ENCODE measurements at places on chromosomes 12 and 14.

DNA sequence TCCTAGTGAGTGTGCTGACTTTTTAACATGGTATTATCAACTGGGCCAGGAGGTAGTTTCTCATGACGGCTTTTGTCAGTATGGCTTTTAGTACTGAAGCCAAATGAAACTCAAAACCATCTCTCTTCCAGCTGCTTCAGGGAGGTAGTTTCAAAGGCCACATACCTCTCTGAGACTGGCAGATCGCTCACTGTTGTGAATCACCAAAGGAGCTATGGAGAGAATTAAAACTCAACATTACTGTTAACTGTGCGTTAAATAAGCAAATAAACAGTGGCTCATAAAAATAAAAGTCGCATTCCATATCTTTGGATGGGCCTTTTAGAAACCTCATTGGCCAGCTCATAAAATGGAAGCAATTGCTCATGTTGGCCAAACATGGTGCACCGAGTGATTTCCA, 141.1 kb downstream of the HMGA2 start:
- no peak for DNase-seq

GRCh38 chr14:74346341-74346740, 1.9 kb upstream of the VRTN start:
- DNase-seq = no peak

- no peak for DNase-seq
These were observed 135.1 kb downstream of the RBM19 start for GRCh38 chr12:113831016-113831415.

GRCh38 chr12:101110866-101111265, 99.2 kb downstream of the SLC5A8 start:
- peak; percentile 14 for DNase-seq

DNA sequence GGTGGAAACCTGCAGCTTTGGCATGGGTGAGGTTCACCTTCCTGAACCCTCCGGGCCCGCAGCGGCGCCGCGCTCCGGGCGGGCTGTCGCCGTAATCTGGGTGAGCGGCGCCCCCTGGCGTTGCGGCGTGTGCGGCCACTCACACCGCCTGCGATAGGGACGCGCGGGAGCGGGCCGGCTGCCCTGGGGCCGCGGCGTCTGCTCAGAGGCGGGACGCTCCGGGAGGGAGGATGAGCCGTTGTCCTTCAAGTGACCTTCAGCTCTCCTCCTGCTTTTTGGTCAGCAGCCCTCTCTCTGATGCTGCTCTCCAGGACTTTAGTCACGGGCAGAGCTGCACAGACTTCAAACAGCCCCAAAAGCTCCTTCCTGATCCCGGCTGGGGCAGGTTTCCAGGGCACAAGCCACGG, 211.7 kb upstream of the FKBP4 start:
- DNase-seq = peak; percentile 8

GRCh38 chr12:49917788-49918173, 14.1 kb upstream of the FAIM2 start:
- no peak for DNase-seq

- no peak for DNase-seq
These were observed 33.0 kb upstream of the FGF23 start for GRCh38 chr12:4412465-4412864.

DNA sequence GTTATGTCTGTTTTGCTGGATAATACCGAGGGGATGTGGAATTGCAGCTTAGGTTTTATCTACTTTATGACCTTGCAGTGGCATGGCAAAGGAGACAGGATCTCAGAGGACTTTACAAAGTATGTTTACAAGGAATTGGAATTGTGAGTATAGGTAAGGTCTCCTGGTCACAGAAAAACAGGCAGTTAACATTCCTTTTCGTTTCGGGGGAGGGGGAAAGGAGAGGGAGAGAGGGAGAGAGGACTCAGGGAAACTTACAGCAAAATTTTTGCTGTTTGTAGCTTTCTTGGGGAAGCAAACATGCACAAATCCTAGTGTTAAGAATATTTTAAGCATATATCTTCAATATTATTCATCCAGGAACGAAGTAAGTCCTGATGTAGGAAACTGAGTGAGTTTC, 590.5 kb upstream of the LRFN5 start:
- no peak for DNase-seq

DNA sequence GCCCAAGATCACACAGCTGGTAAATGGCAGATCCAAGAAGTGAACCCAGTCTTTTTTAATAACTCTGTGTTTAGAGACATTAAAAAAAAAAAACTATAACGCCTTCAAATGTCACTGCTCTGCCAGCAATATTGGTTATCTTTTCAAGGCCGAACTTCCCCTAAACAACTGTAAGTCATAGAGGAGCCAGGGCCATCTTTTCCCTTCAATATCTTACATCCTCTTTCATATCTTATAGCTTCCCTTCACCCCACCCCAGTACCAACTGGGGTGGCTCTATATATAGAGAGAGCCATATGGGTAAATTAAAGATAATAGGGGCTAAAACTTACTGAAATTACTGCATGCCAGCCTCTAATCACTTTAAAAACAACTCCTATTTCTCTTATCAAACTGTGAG, 100.2 kb downstream of the STAB2 start:
- DNase-seq = no peak

DNA sequence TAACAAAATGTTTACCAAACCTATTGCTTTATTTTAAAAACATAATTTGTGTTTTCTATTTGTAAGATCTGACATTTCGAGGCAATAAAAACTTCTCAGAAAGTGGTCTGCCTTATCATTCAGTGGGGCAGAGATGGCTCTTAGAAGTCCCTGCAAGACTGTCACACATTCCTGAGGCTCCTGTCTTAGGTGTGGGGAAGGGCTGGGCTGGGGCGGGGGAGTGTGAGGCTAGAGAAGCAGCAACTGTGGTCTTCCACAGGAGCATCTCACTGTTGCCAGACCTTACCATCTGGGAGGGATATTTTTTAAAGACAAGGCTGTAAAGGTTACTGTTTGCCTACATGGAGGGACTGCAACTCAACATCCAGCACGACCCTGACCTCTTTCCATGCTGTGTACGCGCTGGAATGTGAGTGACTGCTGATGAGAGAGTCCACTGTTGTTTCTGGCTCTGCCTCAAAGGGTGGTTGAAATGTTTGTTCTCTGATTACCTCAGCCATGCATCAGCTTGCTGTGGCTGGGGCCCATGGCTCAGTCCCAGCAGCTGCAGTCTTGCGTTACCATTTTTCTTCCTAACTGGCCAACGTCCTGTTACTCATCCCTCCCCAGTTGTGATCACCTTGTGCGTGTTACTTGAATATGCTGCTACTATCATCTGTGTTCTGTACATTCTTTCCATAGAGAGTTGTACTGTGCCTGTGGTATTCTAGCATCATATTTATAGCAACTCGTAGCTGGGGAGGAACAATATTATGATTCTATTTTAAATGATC, 12.4 kb downstream of the ERG28 start:
- no peak for DNase-seq

DNA sequence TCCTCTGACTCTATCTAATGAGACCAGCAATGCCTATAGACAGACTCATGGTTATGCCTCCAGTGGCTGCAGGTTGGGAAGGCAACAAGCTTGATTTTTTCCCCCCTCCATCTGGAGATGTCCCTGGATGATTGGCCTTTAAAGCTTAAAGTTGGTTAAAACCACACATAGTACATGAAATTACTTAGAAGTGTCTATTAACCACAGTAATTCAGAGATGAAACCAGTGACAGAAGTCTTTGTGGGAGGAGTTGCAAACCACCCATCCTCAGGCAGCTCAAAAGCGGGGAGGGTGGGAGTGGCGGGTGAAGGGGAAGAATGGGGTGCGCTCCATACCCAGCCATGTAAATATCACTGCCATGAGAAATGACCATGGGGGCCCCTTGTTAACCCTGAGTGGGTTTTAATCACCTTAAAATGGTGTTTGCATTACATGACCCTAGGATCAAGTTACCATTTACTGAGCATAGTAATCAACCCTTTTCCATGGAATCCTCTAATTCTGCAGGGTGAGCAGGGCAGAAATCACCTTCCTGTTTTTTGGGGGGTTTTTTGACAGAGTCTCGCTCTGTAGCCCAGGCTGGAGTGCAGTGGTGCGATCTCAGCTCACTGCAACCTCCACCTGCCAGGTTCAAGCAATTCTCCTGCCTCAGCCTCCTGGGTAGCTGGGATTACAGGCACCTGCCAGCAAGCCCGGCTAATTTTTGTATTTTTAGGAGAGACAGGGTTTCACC, 133.5 kb downstream of the FOXN3 start:
- no peak for DNase-seq

DNA sequence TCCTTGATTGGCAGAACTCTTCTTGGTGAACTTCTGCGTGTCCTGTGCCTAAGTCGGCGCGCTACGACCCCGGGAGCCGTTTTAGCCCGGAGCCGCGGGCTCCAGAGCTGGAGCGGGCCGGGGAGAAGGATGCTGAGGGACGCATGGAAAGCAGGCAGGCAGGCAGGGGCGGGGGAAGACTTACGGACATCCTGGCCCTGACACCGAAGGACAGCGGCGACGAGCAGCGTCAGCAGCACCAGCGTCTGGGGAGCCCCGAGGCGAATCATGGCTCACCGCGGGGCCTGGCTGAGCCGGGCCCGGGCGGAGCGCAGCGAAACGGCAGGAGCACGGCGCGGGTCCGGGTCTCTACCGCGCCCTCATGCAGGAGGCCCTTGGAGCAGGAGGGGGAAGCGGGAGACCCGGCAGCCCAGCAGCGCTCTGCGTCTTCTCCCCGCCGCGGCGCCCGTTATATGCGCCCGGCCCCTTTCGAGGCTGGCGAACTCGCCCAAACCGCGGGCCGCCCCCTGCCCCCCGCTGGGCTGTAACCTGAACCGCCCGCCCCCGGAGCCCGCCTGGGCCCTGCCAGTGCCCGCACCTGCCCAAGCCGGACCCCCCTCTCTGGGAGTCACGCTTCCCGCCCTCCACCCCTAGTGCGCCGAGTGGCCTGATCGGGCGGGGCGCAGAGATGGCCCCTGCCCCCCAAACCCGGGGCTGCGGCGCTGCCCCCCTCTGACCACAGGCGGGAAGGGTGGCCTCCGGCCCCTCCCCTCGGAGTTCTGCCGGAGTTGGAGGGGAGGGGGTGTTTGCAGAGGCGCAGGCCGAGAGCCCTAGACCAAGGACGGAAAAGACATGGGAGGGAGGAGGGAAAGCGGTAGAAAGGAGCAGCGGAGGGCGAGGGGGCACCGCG, at the start of gene COL2A1:
Gene COL2A1, minus strand, starts transcription at position 424 of the 889 bp plus-strand sequence. Its CDS starts 155 bp downstream, at position 269.
- DNase-seq = no peak

GRCh38 chr12:53791735-53792326, 40.1 kb upstream of the CISTR start:
- DNase-seq = no peak

DNA sequence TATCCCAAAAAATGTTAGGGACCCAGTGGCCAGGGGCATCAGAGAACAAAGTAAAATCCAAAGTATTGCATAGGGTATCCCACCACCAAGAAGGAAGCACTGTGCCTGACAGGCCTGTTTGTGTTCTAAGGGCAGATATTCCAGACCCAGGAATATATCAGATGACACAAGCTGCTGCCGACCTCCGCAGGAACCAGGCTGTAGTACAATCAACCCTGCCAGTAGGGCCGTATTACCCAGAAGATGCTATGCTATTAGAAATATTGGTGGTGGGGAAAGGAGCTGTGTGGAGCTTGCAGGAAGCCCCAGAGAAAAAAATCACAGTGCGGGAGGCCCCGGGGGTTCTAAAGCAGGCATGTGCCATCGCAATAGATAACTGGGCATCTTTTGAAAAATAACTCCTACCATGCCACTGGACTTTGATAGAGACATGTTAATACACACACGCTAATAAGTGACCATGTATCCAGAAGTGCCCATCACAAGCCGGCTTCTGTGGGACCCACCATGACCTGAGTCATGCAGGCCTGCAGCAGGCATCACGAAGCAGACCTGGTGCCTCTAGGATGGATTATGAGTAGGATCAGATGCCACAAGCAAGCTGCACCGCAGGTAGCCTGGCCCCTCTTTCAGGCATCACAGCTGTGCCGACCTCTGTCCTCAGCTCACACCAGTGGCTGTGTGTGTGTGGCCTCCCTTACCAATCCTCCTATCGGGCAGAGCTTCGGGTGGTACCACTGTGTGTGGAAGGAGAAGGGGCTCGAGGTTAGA, 242.7 kb downstream of the BCL11B start:
- no peak for DNase-seq

DNA sequence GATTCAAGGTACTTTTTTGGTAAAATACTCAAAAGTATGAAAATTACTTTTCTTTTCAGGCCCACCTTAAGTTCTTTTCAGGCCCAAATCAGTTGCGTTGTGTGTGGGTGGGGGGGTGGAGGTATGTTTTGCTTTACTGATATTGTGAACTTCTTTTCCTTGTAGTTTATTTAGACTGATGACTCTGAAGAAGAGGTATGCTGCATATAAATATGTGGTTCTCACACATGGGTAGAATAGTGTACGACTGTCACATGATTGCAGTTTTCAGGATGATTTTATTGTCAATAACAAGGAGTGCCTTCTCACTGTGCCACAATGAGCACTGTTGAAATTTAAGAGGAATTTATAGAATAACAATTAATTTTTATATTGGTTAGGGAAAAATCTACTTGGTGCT, 166.6 kb upstream of the ATP2B1 start:
- no peak for DNase-seq

- DNase-seq = peak; percentile 34
These were observed 64.8 kb upstream of the PTGR2 start for GRCh38 chr14:73786636-73787485.

GRCh38 chr12:88472248-88472647, 108.0 kb downstream of the KITLG start:
- DNase-seq = no peak

GRCh38 chr14:100851946-100852620, 26.2 kb downstream of the MEG3 start:
- no peak for DNase-seq

DNA sequence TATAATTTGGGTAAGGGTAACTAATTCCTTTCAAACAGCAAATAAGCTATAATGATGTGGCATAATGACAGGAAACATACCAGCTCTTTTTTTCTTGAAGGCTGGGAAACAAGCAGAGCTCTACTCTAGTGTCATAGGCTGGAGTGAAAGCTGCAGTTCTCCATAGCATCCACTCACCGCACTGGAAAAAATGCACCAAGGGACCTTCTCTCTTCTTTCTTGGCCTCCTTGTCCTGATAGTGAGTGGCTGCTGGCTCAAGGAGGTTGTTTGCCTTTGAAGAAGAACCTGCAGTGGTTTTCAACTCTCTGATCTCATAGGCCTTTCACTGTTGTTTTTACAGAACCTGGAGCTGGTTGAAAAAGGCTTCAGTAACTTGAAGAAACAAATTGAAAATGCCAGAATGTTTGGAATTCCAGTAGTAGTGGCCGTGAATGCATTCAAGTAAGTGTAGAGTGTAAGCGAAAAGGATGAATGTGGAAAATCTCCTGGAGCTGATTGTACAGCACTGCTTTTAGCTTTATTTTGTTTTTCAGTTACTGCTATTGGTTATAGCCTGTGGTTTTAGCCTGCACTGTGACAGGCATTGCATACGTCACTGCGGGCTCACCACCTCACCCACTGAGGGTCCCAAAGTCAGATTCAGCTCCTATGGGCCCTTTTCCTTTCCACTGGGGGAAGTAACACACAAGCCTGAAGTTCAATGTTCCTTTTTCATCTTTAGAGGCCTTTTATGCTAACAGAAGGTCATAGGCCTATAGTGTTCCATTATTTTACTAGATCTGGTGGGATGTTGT, 17.2 kb upstream of the AKAP5 start:
- no peak for DNase-seq

DNA sequence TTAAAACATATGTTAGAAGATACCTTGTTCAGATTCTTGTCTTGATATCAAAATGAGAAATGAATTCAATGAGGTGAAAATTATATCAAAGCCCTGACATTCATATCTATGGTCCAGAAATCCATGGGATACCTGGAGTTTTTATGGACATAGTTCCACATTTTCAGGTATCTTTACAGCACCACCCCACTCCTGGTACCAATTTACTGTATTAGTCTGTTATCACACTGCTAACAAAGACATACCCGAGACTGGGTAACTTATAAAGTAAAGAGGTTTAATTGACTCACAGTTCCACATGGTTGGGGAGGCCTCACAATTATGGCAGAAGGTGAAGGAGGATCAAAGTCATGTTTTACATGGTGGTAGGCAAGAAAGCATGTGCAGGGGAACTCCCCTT, 361.5 kb downstream of the PRKD1 start:
- no peak for DNase-seq

All from hypothalamus (tissue), 51 donors.